Esophagus muscularis mucosa (tissue), 4 donors: ENCODE measurements at places on chromosomes 6 and 20. TPM values are rescaled to one million over a fixed set of nuclear protein-coding genes. Genes with fewer than 3 reads are reported as not detected.

The FOXP4 gene
- 30.7 TPM for total RNA-seq

The BHLHE23 gene
- not detected for total RNA-seq

The LMBRD1 gene
- 52.9 TPM for total RNA-seq

The PRR18 gene
- total RNA-seq = not detected

The COL19A1 gene
- total RNA-seq = 4.0 TPM

The GTPBP2 gene
- total RNA-seq = 29.5 TPM

The OPRM1 gene
- 1.1 TPM for total RNA-seq

GRCh38 chr6:37048851-37049757 is 43.6 kb downstream of the FGD2 start:
- H3K27me3 ChIP-seq = no peaks in the 10 kb centered on the region
- H3K4me3 ChIP-seq = no peak overlapping the region
- peaks cover 23% of the 10 kb centered on the region for H3K4me1 ChIP-seq
- DNase-seq = no peak
- peak overlapping the region; percentile 62 for H3K27ac ChIP-seq
- no peaks in the 10 kb centered on the region for H3K36me3 ChIP-seq

DNA sequence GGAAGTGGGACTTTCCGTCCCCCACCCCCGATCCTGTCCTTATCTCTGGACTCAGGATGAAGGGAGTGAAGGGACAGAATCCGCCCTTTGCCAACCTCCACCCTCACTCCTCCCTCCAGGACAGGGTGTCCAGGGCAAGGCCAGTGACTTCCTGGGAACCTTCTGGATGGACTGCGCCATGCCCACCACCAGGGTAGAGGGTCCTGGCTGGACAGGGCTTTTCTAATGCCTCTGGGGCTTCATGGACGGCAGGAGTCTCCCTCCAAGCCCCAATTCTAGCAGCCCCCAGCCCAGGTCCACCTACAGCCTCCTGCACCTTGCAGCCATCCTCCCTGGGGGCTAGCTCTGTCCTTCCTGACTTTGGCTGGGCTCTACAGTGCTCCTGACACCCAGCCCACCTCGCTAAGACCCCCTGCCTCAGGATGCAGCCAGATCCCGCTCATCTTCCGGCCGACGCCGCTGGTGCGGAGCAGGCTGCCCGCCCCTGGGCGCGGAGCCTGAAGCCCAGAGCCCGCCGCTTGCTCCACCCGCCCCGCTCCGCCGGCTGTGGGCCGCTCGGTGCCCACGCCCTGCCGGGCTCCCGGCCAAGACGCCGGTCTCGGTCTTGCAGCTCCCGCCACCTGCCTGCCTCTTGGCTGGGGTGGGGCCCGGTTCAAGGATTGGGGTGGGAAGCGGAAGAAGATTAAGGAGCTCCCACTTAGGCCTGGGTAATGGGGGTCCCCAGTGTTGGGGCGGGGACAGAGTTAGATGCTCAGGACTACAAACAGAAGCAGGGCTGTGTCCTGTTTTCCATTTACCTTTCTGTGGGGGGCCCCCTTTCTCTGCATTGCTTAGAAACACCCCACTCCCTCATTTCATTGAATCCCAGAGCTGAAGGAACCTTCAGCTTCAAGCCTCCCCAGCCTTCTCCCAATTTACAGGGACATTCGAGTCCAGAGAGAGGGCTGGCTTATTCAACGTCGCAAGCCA is 72.8 kb downstream of the MDGA1 start:
- H3K27me3 ChIP-seq = peaks cover 5% of the 10 kb centered on the region
- H3K27ac ChIP-seq = no peak overlapping the region
- peaks cover 15% of the 10 kb centered on the region for H3K4me1 ChIP-seq
- no peaks in the 10 kb centered on the region for H3K36me3 ChIP-seq
- no peak for DNase-seq

- H3K36me3 ChIP-seq = no peaks in the 10 kb centered on the region
- no peaks in the 10 kb centered on the region for H3K4me1 ChIP-seq
- DNase-seq = no peak
- no peak overlapping the region for H3K4me3 ChIP-seq
Measured at GRCh38 chr20:40965671-40966070, 63.0 kb upstream of the TOP1 start.

- no peak overlapping the region for H3K4me3 ChIP-seq
- no peaks in the 10 kb centered on the region for H3K27me3 ChIP-seq
- no peaks in the 10 kb centered on the region for H3K36me3 ChIP-seq
- H3K27ac ChIP-seq = no peak overlapping the region
Measured at GRCh38 chr6:94956910-94957309, 620.4 kb upstream of the MANEA start.

- H3K36me3 ChIP-seq = no peaks in the 10 kb centered on the region
- no peaks in the 10 kb centered on the region for H3K27me3 ChIP-seq
Measured at GRCh38 chr6:142833054-142833453, 111.9 kb downstream of the HIVEP2 start.

GRCh38 chr20:16107172-16107870 is 465.9 kb downstream of the KIF16B start:
- H3K27ac ChIP-seq = no peak overlapping the region
- no peaks in the 10 kb centered on the region for H3K4me1 ChIP-seq
- H3K4me3 ChIP-seq = no peak overlapping the region
- H3K27me3 ChIP-seq = no peaks in the 10 kb centered on the region
- no peak for DNase-seq
- H3K36me3 ChIP-seq = no peaks in the 10 kb centered on the region

- H3K27me3 ChIP-seq = no peaks in the 10 kb centered on the region
- no peak for DNase-seq
- no peak overlapping the region for H3K4me3 ChIP-seq
- H3K4me1 ChIP-seq = peaks cover 34% of the 10 kb centered on the region
Measured at GRCh38 chr6:42569102-42570028, 5.5 kb downstream of the UBR2 start.

GRCh38 chr6:167579806-167580618 is 246.7 kb upstream of the AFDN start:
- H3K27me3 ChIP-seq = no peaks in the 10 kb centered on the region
- H3K4me1 ChIP-seq = no peaks in the 10 kb centered on the region
- no peak overlapping the region for H3K4me3 ChIP-seq
- DNase-seq = peak; percentile 60
- H3K36me3 ChIP-seq = no peaks in the 10 kb centered on the region

DNA sequence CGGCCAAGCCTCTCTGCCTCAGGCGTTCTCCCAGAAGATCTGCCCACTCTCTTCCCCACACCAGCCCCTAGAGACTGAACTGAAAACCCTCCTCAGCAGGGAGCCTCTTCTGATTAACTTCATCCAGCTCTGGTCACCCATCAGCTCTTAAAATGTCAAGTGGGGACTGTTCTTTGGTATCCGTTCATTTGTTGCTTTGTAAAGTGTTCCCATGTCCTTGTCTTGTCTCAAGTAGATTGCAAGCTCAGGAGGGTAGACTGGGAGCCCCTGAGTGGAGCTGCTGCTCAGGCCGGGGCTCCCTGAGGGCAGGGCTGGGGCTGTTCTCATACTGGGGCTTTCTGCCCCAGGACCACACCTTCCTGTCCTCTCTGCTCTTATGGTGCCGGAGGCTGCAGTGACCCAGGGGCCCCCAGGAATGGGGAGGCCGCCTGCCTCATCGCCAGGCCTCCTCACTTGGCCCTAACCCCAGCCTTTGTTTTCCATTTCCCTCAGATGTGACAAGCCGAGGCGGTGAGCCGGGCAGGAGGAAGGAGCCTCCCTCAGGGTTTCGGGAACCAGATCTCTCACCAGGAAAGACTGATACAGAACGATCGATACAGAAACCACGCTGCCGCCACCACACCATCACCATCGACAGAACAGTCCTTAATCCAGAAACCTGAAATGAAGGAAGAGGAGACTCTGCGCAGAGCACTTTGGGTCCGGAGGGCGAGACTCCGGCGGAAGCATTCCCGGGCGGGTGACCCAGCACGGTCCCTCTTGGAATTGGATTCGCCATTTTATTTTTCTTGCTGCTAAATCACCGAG is 14.2 kb downstream of the VEGFA start:
- no peak overlapping the region for H3K27ac ChIP-seq
- H3K4me1 ChIP-seq = peaks cover 13% of the 10 kb centered on the region
- no peaks in the 10 kb centered on the region for H3K27me3 ChIP-seq
- DNase-seq = no peak

GRCh38 chr6:161379834-161380582 is 106.1 kb upstream of the AGPAT4 start:
- H3K27ac ChIP-seq = no peak overlapping the region
- H3K36me3 ChIP-seq = no peaks in the 10 kb centered on the region
- peaks cover 3% of the 10 kb centered on the region for H3K4me1 ChIP-seq

GRCh38 chr6:103680116-103680515 is 1179.6 kb downstream of the HACE1 start:
- no peak overlapping the region for H3K27ac ChIP-seq
- no peak for DNase-seq
- no peaks in the 10 kb centered on the region for H3K36me3 ChIP-seq
- H3K4me1 ChIP-seq = no peaks in the 10 kb centered on the region

GRCh38 chr6:37512400-37513011 is 12.8 kb upstream of the CCDC167 start:
- no peak for DNase-seq
- H3K36me3 ChIP-seq = no peaks in the 10 kb centered on the region
- H3K4me3 ChIP-seq = no peak overlapping the region
- peaks cover 24% of the 10 kb centered on the region for H3K27me3 ChIP-seq

DNA sequence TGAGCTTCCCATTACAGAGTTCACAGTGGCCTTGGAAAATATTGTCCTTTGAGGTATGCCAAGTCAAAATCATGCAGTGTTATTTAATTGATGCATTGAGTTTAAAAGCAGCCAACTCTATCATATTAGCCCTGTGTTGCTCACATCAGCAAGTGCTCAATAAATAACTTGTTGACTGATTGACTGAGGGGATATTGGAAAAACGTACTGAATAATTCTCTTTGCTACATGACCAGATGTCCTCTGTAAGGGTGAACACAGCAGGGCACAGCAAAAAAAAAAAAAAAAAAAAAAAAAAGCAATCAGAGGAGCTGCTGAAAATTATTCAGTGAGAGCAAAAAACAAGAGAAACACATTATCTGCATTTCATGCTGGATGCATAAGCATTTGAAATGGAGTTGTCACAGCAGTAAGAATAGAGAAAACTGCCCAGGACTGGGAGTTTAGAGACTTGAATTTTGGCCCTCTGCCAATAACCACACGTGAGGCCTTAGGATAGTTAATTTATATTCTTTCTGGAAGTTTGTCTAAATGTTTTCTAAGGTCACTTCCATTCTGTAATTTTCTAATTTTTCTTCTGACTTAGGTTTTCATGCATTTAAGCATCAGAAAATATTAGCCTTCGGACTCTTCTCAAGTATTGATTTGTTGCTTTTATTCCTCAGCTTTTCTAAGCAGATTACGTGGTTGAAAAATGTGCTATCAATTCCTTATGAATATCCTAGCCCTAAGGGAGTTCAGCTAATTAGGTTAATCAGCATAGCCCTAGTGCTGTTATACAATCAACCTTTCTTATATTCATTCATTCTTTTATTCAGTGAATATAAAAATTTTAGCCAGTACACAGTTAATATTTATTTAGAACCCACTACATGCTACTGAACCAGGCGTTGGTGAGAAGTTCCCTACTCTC is 246.8 kb upstream of the STXBP5 start:
- no peak overlapping the region for H3K27ac ChIP-seq
- no peaks in the 10 kb centered on the region for H3K36me3 ChIP-seq
- no peak overlapping the region for H3K4me3 ChIP-seq

DNA sequence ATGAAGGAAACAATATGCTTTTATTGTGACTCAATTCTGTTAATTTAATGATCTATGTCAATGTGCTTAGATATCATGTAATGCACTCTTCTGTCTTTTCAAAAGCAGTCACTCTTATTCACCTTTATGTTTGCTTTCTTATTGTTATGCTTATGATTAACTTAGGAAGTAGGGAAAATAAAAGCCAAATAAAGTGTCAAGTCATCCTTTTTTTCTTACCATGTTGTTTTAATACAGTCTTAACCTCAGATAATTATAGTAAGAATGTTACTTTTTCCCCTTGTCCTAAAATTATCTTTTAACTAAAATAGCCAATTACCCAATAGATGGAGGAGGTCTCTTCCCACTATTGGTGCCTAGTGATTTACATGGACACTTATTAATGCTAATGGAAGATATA is 72.6 kb downstream of the TFAP2B start:
- no peak overlapping the region for H3K27ac ChIP-seq
- no peaks in the 10 kb centered on the region for H3K27me3 ChIP-seq
- H3K36me3 ChIP-seq = no peaks in the 10 kb centered on the region
- no peaks in the 10 kb centered on the region for H3K4me1 ChIP-seq
- H3K4me3 ChIP-seq = no peak overlapping the region
- no peak for DNase-seq

GRCh38 chr6:145306489-145306888 is 428.8 kb downstream of the EPM2A start:
- H3K27ac ChIP-seq = no peak overlapping the region
- H3K4me1 ChIP-seq = no peaks in the 10 kb centered on the region
- H3K4me3 ChIP-seq = no peak overlapping the region
- DNase-seq = no peak
- H3K36me3 ChIP-seq = no peaks in the 10 kb centered on the region
- no peaks in the 10 kb centered on the region for H3K27me3 ChIP-seq

GRCh38 chr6:139635401-139636130 is 261.1 kb upstream of the CITED2 start:
- DNase-seq = no peak
- H3K36me3 ChIP-seq = no peaks in the 10 kb centered on the region
- no peaks in the 10 kb centered on the region for H3K4me1 ChIP-seq

DNA sequence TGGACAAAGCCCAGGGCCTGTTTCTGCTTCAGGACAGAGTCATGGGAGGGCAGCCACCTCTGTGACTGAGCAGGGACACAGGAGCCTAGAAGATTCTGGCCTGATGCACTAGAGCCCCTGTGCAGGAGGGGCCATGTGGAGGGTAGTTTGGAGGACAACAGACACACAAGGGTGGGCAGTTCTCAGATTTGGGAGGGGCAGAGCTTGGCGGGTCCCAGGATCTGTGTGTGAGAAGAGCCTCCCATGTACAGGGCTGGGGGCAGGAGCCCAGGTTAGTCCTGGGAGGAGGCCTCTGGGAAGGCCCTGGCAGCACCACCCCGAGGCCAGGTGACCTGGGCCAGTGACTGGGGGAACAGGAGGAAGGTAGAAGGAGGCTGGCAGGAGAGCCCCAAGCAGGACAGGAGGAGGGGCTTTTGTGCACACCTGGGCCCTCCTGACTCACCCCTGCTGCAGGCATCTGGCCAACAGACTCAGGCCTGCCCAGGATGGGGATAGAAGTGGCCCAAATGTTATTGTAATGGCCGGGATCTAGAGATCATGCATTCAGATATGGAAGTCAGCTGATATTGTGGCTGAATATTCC is 1.4 kb upstream of the ULBP3 start:
- H3K27ac ChIP-seq = no peak overlapping the region
- no peaks in the 10 kb centered on the region for H3K27me3 ChIP-seq
- no peaks in the 10 kb centered on the region for H3K36me3 ChIP-seq
- DNase-seq = no peak
- peaks cover 16% of the 10 kb centered on the region for H3K4me1 ChIP-seq

GRCh38 chr6:130908188-130908587 is 81.0 kb downstream of the SMLR1 start:
- H3K4me1 ChIP-seq = peaks cover 13% of the 10 kb centered on the region
- no peaks in the 10 kb centered on the region for H3K27me3 ChIP-seq
- no peak overlapping the region for H3K4me3 ChIP-seq
- no peak overlapping the region for H3K27ac ChIP-seq
- H3K36me3 ChIP-seq = no peaks in the 10 kb centered on the region
- DNase-seq = no peak
